ENCODE measurements at places on chromosomes 5 and 9.

GRCh38 chr5:96614110-96614691, 48.0 kb upstream of the CAST start:
- peak; percentile 53 for DNase-seq

GRCh38 chr5:159549046-159549445, 218.8 kb upstream of the IL12B start:
- DNase-seq = no peak

GRCh38 chr5:163447191-163447590, 9.8 kb downstream of the CCNG1 start:
- DNase-seq = no peak

GRCh38 chr5:9713959-9714586, 83.9 kb upstream of the TAS2R1 start:
- DNase-seq = no peak

Data from NCI-H2081 (cell line).